Calu3 (cell line): ENCODE measurements at places on chromosomes 11 and 22. TPM values are rescaled to one million over a fixed set of nuclear protein-coding genes. Genes with fewer than 3 reads are reported as not detected.

The CCDC73 gene
- total RNA-seq, result 0.07 TPM in 1 of 2 replicates, not detected in the other

The TBCEL gene
- 0.80 and 0.88 TPM in 2 replicates for total RNA-seq

DNA sequence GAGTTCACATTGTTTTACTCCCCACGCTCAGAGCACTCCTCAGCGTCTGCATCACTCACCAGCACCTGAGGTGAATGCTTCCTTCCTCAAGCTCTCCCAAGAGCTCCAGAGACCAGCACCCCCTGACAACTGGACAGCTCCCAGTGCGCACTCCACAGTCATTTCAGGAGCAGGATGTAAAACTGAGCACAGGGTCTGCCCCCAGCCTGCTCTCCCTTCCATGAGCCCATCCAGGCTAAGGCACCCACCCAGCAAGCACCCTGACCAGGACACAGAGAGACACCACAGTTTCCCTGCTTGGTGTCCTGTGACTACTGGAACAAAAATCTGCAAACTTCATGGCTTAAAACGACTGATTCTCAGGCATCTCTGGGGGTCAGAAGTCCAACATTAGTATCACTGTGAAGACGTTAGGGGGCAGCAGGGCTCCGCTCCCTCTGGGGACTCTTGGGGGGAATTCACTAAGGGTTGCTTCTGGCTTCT, 3.3 kb downstream of the SCGB1D2 start:
- H3K4me3 ChIP-seq, result no peak overlapping the region
- H3K36me3 ChIP-seq, result no peaks in the 10 kb centered on the region
- DNase-seq, result peak; percentile 24
- peaks cover 82% of the 10 kb centered on the region for H3K27me3 ChIP-seq

- H3K4me3 ChIP-seq, result peak overlapping the region; percentile 54
- no peak for DNase-seq
- H3K27me3 ChIP-seq, result no peaks in the 10 kb centered on the region
- H3K27ac ChIP-seq, result peak overlapping the region; percentile 61
- H3K36me3 ChIP-seq, result peaks cover 69% of the 10 kb centered on the region
These were observed 36.8 kb downstream of the MYH9 start for GRCh38 chr22:36350751-36351594.

- no peak within 1 kb of the TSS for H3K27ac ChIP-seq
- H3K4me3 ChIP-seq, result peak within 1 kb of the TSS; percentile 70
- peaks cover 13% of the 10 kb centered on the region for H3K36me3 ChIP-seq
- no peaks in the 10 kb centered on the region for H3K4me1 ChIP-seq
- peaks cover 64% of the 10 kb centered on the region for H3K27me3 ChIP-seq
These were observed at the start of gene STK33 for GRCh38 chr11:8593935-8594909. Gene STK33 (minus strand): TSS chr11:8594228. CDS start chr11:8474905, 119,323 bp downstream.
